Cerebellum (tissue), 4 donors: ENCODE measurements at places on chromosomes 13 and 19. TPM values are rescaled to one million over a fixed set of nuclear protein-coding genes. Genes with fewer than 3 reads are reported as not detected.

DNA sequence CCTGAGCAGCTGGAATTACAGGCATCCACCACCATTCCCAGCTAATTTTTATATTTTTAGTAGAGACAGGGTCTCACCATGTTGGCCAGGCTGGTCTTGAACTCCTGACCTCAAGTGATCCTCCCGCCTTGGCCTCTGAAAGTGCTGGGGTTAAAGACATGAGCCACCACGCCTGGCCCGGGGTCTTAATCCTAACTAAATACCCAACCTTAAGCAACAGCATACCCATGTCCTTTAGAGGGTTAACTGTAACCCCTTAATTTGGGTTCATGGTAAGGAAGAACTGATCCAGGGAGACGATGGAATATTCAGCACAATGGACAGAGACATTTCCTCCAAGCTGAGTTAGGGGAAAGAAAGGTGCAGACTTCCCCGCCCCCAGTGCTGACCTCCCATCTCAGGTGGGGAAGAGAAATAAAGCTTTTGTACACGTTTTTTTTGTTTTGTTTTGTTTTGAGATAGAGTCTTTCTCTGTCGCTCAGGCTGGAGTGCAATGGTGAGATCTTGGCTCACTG, 8.7 kb upstream of the GALP start:
- DNase-seq: no peak

DNA sequence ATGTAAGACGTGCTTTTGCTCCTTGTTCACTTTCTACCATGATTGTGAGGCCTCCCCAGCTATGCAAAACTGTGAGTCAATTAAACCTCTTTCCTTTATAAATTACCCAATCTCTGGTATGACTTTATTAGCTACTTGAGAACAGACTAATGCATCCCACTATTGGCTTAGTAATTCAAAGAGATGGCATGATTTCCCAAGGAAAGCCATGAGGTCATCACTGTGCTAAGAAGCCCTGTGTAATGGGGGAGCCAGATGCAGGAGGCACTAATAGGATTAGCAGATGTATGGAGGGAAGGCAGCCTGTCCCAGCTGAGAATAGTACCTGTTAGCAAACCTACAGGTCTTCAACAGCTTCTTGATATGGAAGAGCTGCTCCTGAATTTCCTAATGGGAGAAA, 38.1 kb downstream of the RUBCNL start:
- no peak for DNase-seq

- no peak for DNase-seq
Measured at GRCh38 chr13:21522847-21523246, 63.7 kb upstream of the ZDHHC20 start.

DNA sequence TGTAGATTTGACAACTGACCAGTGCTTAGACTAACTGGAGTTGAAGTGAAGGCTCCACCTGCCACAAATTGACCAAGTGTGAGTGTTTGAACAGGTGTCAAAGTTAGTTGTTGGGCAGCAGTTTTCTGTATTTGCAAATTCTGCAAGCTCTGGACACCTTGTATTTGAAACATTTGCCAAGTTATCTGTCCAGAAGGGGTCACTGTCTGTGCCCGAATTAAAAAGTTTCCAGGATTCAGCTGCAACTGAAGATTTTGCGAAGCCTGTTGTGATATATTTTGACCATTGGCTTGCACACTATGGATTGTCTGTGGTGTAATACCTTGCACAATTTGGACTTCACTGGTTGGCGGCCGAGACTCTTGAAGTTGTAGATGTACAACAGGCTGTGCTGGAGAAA, 1690.7 kb downstream of the SLITRK5 start:
- no peak for DNase-seq

CNMD gene
- total RNA-seq: 2.8 TPM

- DNase-seq: no peak
Measured at GRCh38 chr13:100095498-100095897, 6.6 kb downstream of the PCCA start.

- DNase-seq: peak; percentile 69
Measured at GRCh38 chr19:51887522-51888498, at the start of gene ZNF577. TSS of gene ZNF577 (minus strand) at chr19:51887951. CDS start at chr19:51880382, 7,569 bp downstream.

DNA sequence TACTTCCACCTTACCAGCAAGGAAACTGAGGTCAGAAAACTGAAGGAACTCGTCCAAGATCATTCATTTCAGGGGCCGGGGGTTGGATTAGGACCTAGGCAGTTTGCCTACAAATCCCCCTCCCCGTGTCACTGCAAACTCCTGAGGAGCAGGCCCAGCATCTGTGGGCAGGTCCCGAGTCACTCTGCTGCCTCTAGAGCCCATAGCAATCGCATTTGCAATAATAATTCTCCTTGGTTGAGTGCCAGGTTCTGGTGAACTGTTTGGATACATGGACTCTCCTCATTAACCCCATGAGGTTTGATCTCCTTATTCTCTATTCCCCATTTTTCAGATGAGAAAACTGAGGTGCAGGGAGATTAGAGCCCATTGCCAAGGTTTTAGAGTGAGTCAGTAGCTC, 903 bp downstream of the PIN1 start:
- no peak for DNase-seq

GRCh38 chr13:95106562-95106961, 194.7 kb downstream of the ABCC4 start:
- DNase-seq: no peak

GRK1 gene
- 0.45 TPM for total RNA-seq

GRCh38 chr13:21040120-21040826, 21.1 kb downstream of the LATS2 start:
- no peak for DNase-seq

GRCh38 chr19:56972291-56972841, 131.8 kb upstream of the PEG3 start:
- no peak for DNase-seq

POGLUT2 gene
- total RNA-seq: 13.4 TPM

- no peak for DNase-seq
Measured at GRCh38 chr19:16274447-16274846, 50.2 kb upstream of the KLF2 start.

- DNase-seq: no peak
Measured at GRCh38 chr19:15595069-15595468, 19.9 kb upstream of the CYP4F8 start.

GRCh38 chr13:23865026-23865425, 24.2 kb downstream of the MIPEP start:
- no peak for DNase-seq

DNA sequence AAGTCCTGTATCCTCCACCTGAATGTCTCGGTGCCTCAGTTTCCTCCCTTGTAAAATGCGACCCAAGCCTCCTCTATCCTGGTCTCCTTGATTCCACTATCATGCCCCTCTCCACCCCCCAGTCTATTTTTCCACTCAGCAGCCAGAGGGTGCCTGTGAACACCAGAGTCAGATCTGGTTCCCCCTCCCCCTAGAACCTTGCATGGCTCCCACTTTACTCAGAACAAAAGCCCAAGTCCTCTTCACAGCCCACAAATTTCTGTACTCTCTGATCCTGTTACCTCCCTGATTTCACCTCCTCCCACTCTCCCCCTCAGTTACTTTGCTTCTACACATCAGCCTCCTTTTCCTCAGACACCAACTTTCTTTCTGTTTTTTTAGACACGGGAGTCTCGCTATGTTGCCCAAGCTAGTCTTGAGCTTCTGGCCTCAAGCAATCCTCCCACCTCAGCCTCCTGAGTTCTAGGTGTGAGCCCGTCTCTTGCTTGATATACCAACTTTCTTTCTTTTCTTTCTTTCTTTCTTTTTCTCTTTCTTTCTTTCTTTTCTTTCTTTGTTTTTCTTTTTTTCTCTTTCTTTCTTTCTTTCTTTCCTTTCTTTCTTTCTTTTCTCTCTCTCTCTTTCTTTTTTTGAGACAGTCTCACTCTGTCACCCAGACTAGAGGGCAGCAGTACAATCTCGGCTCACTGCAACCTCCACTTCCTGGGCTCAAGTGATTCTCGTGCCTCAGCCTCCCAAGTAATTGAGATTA, 869 bp downstream of the DAND5 start:
- no peak for DNase-seq

- peak; percentile 44 for DNase-seq
Measured at GRCh38 chr13:31046711-31047279, 114.3 kb downstream of the TEX26 start.

SACS gene
- 103 TPM for total RNA-seq

GRCh38 chr13:67155898-67156722, 74.0 kb downstream of the PCDH9 start:
- DNase-seq: no peak

DNA sequence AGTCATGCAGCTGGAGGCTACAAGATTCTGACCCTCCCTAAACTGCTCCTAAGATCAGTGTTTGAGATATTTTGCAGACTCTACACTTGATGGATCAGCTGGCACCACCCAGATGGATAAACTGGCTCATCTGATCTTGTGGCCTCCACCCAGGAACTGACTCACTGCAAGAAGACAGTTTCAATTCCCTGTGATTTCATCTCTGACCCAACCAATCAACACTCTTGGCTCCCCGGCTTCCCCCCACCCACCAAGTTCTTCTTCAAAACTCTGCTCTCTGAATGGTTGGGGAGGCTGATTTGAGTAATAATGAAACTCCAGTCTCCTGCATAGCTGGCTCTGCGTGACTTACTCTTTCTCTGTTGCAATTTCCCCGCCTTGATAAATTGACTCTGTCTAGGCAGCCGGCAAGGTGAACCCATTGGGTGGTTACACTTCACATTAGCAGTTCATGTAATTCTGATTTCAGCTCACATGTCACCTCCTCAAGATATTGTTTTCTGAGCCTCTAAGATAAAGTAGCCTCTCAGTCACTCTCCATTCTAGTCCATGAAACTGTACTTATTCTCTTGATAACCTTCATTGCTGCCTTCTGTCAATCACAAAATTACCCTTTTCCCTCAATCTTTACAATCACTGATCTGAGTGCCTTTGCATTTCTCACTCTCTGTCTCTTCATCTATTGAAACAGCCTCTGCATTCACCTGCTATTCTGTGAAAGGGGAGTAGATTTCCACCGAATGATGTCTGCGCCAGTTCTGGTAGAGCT, 9.9 kb upstream of the FPR3 start:
- no peak for DNase-seq

GRCh38 chr19:30350692-30351663, 21.2 kb upstream of the ZNF536 start:
- no peak for DNase-seq

DNA sequence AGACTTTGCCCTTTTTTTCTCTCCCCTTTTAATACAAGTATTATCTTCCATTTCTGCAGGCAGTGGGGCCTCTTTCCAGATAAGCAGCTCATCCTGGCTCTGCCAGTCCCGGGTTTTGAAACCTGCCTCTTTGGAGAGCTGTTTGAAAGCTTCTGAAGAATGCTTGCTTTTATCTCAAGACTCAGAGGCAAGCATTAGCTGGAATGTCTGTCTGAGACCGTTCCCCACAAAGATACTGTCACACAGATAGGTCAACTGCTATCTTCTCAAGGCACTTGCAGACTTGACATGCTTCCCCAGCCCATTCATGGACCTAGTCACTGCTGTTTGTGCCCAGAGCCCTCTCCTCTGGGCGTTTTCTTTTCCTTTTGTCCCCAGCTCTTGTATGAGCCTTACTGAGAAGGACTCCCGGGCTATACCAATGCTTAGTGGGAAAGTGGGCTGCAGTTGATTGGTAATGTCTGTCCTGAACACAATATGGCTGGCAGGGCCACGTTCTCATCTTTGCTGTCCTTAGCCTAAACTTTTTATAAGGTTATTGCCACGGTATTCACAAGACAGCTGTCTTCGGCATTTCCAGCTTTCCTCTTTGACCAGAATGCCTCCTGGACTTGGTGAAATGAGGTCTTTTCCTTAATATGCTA, 13.4 kb downstream of the SERP2 start:
- no peak for DNase-seq

DNA sequence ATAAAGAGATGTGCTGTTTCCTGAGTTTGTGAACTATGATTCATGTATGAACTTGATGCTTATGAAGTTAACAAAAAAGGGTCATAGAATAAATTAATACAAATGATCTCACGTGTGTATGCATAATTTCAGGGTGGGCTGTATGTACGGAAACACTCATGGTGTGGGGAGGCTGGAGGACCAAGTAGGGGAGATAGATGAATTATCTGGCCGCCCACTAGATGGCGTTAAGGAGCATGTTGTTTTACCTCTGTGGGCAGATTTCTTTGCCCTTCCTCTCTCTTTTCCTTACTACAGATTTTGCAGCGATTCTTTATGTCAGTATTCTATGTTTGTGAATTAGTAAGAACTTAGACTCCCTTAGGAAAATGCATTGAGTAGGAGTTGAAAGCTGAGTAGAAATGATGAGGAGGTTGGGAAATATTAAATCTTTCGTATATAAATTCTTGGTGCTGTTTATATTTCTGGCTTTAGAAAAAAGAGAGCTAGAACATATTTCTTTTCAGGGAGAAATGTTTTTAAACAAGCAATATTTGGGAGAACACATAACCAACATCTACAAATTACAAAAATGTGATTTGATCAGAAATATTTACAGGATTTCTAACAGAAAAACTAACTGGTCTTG, 47.4 kb upstream of the TMTC4 start:
- peak; percentile 38 for DNase-seq

DNA sequence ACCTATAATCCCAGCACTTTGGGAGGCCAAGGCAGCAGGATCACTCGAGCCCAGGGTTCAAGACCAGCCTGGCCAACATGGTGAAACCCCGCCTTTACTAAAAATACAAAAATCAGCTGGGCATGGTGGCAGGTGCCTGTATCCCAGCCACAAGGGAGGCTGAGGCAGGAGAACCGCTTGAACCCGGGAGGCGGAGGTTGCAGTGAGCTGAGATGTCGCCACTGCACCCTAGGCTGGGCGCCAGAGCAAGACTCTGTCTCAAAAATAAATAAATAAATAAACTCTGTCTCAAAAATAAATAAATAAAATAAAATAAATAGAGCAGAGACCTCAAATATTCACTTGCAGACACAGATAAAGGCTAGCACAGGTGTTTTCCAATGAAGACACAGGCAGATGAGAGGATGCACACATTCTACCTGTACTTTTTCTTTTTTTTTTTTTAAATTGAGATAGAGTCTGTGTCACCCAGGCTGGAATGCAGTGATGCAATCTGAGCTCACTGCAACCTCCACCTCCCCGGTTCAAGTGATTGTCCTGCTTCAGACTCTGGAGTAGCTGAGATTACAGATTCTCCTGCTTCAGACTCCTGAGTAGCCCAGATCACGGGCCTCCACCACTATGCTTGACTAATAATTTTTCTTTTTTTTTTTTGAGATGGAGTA, 2.7 kb upstream of the RPS16 start:
- no peak for DNase-seq

DNA sequence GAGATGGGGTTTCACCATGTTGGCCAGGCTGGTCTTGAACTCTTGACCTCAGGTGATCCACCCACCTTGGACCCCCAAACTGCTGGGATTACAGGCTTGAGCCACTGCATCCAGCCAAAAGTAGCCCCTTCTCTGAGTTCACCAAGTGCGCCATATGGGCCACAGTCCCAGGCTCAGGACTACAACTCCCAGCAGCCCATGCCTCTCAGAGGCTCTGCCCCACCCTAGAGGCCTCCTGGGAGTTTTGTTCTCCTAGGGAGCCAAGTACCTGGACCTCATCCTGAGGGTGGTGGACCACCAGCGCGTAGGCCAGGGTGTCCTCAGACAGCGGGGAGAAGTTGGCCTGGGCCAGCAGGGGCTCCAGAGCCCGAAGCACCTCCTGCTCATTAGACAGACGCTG, 18.8 kb downstream of the TMEM143 start:
- DNase-seq: no peak

F10 gene
- total RNA-seq: 0.91 TPM
